Activated B cell treated with CpG ODN at 0.5 μM for 24 hours (primary cell): ENCODE measurements at places on chromosomes 3 and 15. TPM values are rescaled to one million over a fixed set of nuclear protein-coding genes. Genes with fewer than 3 reads are reported as not detected.

The NR2F2 gene
- not detected in 2 replicates for total RNA-seq

The C3orf62 gene
- total RNA-seq, result 5.3 and 6.1 TPM in 2 replicates

The CHRD gene
- total RNA-seq, result not detected in 2 replicates

The MUSTN1 gene
- 0.83 and 1.6 TPM in 2 replicates for total RNA-seq

The PLA2G4E gene
- not detected in 2 replicates for total RNA-seq

The COL8A1 gene
- total RNA-seq, result 0.09 and 0.20 TPM in 2 replicates

The P3H2 gene
- not detected in 2 replicates for total RNA-seq

The SEMA3F gene
- total RNA-seq, result 0.34 TPM in 1 of 2 replicates, not detected in the other

The ROPN1 gene
- not detected in 2 replicates for total RNA-seq

The GPR156 gene
- total RNA-seq, result 0.24 TPM in 2 replicates

The CCNB2 gene
- 0.82 and 0.88 TPM in 2 replicates for total RNA-seq

The RBM6 gene
- 160 and 172 TPM in 2 replicates for total RNA-seq

The TNFSF10 gene
- 7.2 and 7.4 TPM in 2 replicates for total RNA-seq

The PSMD2 gene
- total RNA-seq, result 206 and 210 TPM in 2 replicates

The VPS13C gene
- 140 and 172 TPM in 2 replicates for total RNA-seq

The GOLGA8T gene
- total RNA-seq, result not detected in 2 replicates
